ENCODE measurements at places on chromosomes 1 and 21. TPM values are rescaled to one million over a fixed set of nuclear protein-coding genes. Genes with fewer than 3 reads are reported as not detected.

Gene GSTM1
- 10.3 TPM for total RNA-seq

Gene NFASC
- 125 TPM for total RNA-seq

Gene RIPPLY3
- not detected for total RNA-seq

Gene FBLIM1
- 13.8 TPM for total RNA-seq

Gene MACF1
- total RNA-seq, result 906 TPM

Gene BCAS2
- total RNA-seq, result 36.6 TPM
